Coronary artery (tissue), 2 donors: ENCODE measurements at places on chromosomes 13 and 19.

- DNase-seq, result no peak
Observed at GRCh38 chr13:25295228-25295627, 6.2 kb upstream of the NUP58 start.

DNA sequence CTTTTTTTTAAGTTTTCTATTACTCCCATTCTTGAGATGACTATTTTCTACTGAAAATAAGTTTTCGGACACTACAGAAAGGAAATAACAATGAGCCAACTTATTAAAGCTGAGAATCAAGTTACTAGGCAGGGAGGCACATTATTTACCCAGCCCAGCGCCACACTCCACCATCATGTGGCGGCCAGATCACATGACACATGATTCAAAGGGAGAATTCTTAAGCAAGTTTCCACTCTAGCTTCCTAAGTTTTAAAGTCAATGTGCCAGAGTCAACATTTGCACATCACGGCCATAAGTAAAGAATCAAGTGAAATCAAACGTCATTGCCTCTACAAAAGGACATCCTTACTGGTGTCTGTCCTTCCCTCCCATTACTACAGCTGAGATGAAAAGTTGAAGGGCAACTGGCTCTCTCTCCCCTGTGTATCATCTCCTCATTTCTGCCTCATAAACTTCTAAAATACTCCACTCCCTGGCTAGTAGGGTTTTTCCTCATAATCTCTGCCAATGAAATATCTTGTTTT lies 81.7 kb downstream of the KLF12 start:
- no peak for DNase-seq

- no peak for DNase-seq
Observed at GRCh38 chr13:40970803-40971202, 48.3 kb downstream of the ELF1 start.

GRCh38 chr19:18349524-18350128 lies 9.2 kb downstream of the PGPEP1 start:
- no peak for DNase-seq

DNA sequence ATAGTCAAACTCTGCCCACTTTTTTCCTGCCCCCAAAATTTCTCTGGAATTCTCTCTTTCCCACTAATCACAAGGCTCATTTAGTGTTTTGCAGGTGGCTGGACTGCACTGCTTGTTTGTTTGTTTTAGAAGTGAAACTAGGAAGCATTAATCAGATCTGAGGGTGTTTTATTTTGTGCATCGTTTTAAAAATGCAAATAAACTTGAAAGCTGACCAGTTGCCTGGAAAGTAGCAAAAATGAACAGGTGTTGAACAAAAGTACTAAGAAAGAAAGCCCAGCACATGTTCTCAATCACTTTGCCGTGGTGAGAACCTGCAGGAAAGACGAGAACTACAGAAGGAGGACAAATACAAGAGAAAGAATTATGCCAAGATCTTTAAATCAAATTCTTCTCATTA lies 365.5 kb downstream of the PCDH9 start:
- DNase-seq, result no peak

- DNase-seq, result no peak
Observed at GRCh38 chr19:1009041-1009980, 9.1 kb downstream of the GRIN3B start.

DNA sequence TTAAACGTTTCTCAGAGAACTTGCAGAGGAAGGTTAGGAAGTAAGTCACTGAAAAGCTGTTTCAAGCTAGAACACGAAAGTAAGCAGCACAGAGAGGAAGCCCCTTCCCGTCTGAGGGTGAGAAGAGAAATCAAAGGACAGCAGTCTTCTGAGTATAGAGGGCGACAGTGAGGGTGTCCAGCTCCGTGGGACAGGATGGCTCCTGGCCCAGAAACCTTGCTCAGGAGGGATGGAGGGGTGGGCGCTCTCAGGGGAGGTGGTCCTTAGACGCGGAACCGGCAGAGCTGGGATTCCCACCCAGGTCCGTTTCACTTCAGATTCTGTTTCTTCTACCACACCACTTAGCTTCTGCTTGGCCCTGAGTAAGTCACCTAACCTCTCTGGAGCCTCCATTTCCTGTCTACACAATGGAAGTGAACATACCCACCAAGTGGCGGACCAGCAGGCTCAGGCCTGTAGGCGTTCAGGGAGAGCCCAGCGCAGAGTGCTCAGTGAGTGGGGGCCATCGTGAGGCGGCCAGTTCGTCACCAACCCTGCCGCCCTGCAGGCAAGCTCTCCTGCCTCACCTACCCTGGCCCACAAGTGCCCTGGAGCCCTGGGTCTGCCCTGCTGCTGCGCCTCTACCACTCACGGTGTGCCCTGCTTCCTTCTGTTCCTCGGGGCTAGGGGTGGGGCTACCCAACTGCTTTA lies 5.5 kb upstream of the RSPH6A start:
- DNase-seq, result no peak

GRCh38 chr19:28736528-28736927 lies 476.4 kb downstream of the UQCRFS1 start:
- no peak for DNase-seq

DNA sequence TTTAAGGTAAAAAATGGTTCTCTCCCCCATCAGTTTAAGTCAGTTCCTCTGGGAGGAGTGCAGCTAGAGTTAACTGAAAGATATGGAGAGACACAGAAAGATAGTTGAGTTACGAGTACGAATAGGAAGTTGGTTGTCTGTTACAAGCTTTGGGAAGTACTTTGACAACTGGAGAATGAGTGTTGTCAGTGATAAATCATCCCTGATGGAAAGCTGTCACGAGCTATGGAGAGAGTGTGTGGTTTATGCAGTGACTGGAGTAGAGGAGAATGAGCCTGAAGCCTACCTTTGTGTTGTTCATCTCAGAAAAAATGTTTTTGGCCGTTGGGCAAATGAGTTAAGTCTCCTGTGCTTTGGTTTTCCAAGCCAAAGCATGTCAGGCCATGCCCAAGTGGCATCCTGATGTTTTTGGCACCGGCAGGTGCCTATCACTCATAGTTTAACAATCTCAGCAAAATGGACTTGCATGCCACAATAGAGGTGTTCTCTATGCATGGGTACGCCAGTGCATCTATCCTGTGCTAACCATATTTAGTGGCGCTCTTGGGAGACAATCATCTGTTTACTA lies 350.2 kb downstream of the IRS2 start:
- no peak for DNase-seq

GRCh38 chr19:22595918-22596341 lies 38.2 kb upstream of the ZNF492 start:
- DNase-seq, result peak; percentile 87

GRCh38 chr19:42174958-42175734 lies 42.3 kb downstream of the DEDD2 start:
- no peak for DNase-seq

- no peak for DNase-seq
Observed at GRCh38 chr19:42468273-42468796, 25.6 kb upstream of the CXCL17 start.

DNA sequence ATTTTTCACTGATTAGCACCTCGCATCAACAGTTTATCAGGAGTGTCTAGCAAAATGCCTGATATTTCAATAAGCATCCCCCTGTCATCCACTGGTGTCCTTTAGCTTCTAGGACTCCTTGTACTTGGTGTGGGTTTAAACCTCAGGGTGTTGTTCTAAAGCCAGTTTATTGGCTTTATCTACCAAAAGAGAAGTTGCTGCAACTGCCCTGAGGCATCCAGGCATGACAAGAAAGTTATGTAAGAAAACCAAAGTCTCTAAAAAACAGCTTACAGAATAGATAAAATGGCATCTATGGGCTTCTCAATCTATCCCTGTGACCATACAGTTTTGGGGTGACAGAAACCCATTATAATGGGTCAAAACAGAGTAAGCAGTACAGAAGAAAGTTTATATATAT lies 120.3 kb upstream of the ZNF91 start:
- no peak for DNase-seq

DNA sequence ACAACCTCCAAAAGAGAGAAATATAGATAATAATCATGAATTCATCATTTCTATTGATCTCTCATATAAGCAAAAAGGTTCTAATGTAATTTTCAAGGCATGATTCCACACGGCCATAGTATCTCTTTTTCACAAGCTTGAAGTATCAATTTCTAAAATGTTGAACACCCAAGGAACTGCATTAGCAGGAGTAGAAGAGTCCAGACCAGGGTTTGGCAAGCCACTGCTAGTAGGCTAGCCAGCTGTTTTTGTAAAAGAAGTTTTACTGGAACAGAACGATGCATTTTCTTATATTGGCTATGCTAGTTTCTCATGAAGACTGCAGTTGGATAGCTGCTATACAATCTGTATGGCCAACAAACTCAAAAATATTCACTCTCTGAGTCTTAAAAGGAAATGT lies 481.5 kb upstream of the MIR17HG start:
- no peak for DNase-seq

DNA sequence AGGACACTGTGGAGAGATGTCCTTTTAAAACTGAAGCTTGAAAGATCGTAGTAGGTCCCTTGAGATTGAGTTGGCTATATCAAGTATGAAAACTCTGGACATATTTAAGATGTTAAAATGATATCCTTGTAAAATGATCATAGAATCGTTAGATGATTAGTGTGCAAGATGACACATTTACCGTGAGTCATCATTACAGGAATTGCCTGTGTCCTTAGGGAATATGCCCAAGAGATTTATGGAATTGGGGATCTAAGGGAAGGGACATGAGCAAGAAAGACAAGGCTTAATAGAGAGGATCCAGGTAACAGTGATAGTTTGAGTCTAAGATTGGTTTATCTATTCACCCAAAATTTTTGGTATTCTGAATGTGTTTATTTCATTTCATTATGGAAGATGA lies 233.7 kb downstream of the GPC5 start:
- DNase-seq, result no peak

DNA sequence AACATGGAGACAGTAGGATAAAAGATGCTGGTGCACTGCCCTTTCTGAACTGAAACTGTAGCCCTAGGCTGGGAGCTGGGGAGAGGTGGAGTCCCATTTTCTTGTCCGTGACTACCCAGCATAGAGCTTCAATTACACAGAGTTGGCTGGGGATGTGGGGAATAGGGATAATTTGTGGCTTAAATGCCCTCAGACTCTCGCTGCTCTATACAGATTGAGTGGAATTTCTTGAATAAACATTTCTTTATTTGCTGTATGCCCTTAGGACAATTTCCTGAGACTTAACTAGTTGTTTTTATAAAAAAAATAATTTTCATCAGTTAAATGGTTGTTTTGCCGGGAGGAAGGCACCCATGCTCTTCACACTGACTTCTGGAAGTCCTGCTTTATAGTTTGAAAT lies 7.2 kb downstream of the IGFL2 start:
- no peak for DNase-seq

DNA sequence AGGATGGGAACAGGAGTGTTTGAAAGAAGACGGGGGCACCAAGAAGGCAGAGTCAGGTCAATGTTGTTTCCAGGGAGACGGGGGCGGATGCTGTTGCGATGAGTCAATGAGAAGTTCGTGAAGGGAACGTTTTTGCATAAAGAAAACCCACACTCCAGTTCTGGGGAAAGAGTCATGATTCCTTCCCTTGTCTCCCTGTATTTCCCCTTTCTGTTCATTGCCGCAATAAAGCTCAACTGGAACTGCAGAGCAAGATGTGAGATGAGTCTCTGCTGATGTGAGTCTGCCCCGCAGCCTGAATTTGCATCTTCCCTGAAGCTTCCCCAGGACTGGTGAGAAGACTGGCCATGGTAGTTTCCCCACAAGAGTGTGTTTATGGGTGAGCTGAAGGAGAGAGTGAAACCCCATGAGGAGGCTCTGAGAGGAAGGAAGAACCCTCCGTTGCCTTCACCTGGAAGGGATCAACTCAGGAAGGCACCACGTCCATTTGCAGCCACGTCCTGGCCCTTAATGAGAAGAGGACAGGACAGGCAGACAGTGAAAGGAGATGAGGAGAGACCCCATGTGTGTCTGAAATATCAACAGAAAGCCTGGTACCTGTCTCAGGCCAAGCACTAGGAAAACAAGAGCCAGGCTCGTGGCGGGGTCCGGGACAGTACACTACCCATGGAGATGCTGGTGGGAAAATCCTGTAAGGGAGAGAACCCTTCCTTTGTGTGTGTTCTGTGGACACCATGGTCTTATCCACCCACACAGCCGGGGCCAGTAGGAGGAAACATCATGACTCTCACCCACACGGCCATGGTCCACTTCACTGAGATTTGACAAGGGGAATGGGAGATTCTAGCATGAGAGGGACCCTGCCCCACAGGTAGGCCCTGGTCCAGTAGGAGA lies 13.7 kb downstream of the LILRA1 start:
- no peak for DNase-seq

DNA sequence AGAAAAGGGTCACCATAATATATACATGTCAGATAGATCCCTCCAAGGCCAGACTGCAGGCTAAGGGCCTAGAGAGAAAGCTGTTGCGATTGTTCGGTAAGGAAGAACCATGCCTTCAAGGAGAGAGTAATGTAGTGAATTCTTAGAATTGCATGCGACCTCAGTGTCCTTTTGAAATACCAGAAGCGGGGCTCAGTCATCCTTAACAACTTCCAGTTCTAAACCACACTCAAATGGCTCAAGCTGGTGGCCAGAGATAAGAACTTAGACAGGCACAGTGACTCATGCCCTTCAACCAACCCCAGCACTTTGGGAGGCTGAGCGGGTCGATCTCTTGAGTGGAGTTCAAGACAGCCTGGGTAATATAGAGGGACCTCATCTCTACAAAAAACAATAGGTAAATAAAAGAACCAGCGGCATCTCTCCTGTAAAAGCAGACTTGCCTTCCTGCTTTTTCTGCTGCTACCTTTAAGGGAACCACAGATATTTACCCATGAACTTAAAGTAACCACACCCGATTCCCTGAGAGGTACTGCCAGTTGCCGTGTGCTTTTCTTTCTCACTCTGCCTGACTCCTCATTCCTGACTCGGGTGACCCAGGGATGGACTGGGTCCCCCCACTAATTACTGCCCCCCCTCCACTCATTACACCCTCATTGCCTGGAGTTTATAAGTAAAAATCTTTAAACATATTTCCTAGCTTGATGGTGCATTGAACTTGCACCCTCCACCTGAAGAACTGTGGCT lies 15.4 kb upstream of the SIGLEC6 start:
- DNase-seq, result no peak
